ENCODE measurements at places on chromosomes 3 and 15. TPM values are rescaled to one million over a fixed set of nuclear protein-coding genes. Genes with fewer than 3 reads are reported as not detected.

The GTF2E1 gene
- polyA plus RNA-seq: 6.2 TPM

The NDN gene
- 5.9 TPM for polyA plus RNA-seq

The GBE1 gene
- polyA plus RNA-seq: 10.6 TPM

The SLC28A1 gene
- not detected for polyA plus RNA-seq

The OR5K4 gene
- polyA plus RNA-seq: not detected

The RAD51 gene
- polyA plus RNA-seq: 40.6 TPM

The EXD1 gene
- 0.02 TPM for polyA plus RNA-seq

The HAPLN3 gene
- 6.2 TPM for polyA plus RNA-seq

The ETV5 gene
- 23.4 TPM for polyA plus RNA-seq

GRCh38 chr3:134883697-134884385 is 88.8 kb downstream of the EPHB1 start:
- no peak for DNase-seq

- DNase-seq: no peak
Observed at GRCh38 chr3:43285644-43286043, 696 bp upstream of the SNRK start.

- no peak for DNase-seq
Observed at GRCh38 chr3:174251681-174252080, 607.5 kb upstream of the NAALADL2 start.

DNA sequence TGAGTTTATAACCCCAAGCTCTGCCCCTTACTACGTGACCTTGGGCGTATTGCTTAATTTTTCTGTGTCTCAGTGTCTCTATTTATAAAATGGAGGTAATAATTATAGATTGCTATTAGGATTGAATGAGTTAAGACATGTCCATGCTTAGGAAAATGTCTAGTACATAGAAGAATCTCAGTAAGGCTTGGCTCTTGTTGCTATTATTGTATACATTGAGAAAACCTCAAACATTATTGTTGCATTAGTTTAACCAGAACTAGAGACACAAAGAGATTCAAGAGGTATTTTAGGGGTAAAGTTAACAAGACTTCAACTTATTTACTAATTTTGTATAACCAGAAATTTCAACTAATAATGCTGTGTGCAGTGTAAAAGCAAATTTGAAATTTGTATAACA is 66.7 kb downstream of the MEF2A start:
- peak; percentile 48 for DNase-seq

DNA sequence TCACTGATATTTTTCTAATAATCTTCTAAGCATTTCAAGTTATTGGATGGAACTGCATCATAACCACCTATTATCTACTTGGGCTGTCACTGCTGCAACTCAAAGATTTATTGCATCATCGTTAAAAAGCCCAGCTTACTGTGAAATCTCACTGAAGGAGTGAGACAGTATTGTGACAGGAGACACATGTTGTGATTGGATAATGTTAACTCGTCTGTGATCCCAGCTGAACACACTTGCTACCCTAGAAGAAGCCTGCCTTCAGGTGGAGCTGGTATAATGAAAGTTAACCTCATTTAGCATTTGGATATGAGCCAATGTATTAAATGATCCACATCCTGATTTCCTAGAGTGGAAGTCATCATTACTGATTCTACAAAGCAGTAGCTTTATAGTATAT is 138.1 kb downstream of the MAP2K5 start:
- no peak for DNase-seq

DNA sequence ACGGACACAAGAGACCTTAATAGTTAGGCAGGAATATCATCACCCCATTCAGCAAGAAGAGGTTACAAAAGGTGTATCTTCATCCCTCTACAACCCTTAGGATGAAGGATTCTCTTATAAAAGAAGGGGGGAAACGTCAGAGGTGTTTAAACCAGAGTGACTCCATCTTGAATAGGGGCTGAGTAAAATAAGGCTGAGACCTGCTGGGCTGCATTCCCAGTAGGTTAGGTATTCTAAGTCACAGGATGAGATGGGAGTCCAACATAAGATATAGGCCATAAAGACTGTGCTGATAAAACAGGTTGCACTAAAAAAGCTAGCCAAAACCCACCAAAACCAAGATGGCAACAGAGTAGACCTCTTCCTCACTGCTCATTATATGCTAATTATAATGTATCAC is 16.5 kb downstream of the TRPM7 start:
- no peak for DNase-seq

- peak; percentile 99 for DNase-seq
Observed at GRCh38 chr3:190345027-190345821, 23.0 kb upstream of the CLDN1 start.

GRCh38 chr3:128188956-128189355 is 35.7 kb downstream of the EEFSEC start:
- DNase-seq: no peak

DNA sequence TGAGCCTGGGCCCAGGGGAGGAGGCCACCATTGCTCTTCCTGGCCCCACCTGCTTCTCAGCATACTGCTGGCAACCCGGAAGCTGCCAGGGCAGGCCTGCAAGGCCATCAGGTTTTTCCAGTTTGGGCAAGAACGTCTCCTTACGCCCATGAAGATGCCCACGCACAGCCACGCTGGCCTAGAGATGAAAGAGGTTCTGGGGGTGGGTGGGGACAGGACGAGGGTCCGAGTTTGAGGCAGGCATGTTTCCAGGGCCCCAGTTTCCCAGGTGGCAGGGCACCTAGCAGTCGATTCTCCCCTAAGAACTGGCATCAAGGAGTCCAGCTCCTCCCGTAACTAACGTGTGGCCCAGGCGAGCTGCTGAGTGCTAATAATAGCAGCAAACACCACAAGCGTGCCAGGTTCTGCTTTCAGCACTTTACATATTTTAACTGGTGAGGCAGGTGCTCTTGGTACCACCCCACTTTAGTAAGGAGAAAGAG is 45.8 kb downstream of the ZNF710 start:
- no peak for DNase-seq

DNA sequence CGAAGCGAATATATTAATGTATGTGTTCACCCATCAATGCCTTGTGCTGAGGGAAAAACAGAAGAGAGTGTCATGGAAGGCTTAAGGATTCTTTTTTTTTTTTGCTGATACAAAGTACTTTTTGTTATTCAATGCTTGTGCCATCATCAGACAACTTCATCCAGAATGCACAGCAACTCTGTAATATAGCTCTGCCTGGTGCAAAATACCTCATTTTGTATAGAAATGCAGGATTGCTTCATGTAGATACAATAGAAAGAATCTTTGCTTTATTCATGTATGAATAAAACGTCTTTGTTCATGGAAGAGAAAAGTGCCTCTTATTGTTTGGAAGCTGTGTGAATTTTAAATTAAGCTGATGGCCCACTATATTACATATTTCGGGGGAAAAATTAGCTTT is 62.9 kb downstream of the SH3GL3 start:
- no peak for DNase-seq

GRCh38 chr3:11568503-11569155 is 75.1 kb downstream of the VGLL4 start:
- DNase-seq: peak; percentile 69

DNA sequence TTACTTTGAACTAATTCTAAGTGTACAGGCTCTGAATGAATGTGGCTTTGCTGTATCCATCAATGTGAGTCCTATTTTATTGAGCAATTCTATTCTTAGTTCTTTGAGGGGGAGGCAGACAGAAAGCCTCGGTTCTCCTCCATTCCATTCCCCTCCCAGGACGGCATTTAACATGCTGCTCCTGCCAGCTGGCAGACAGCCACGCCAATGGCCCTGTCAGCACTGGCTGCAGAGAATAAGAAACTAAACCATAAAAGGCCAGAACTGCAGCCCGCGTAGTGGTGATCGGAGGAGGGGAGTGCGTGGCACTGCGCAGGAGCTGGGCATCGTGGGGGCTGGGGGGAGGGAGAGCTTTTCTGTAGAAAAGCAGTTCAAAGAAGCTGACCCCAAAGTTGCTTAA is 76.0 kb upstream of the HACD2 start:
- peak; percentile 17 for DNase-seq

- no peak for DNase-seq
Observed at GRCh38 chr3:189794518-189794917, 163.3 kb downstream of the TP63 start.

DNA sequence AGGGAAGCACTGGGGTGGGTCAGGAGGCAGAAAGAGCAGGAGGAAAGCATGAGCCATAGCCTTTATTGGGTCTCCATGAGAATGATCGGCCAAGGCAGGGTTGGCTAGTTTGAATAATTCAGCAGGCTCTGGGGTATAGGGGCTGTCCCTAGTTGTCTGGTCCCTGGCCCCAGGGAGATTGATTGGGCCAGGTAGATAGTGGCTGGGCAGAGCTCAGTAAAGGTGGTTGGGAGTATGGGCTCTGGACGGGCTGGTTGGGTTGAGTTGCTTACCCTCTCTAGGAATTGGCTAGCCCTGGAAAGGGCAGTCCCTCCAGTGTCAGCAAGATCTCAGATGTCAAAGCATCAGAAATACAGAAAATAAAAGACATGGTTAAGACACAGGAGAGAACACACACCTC is 148.1 kb downstream of the SHQ1 start:
- DNase-seq: no peak

DNA sequence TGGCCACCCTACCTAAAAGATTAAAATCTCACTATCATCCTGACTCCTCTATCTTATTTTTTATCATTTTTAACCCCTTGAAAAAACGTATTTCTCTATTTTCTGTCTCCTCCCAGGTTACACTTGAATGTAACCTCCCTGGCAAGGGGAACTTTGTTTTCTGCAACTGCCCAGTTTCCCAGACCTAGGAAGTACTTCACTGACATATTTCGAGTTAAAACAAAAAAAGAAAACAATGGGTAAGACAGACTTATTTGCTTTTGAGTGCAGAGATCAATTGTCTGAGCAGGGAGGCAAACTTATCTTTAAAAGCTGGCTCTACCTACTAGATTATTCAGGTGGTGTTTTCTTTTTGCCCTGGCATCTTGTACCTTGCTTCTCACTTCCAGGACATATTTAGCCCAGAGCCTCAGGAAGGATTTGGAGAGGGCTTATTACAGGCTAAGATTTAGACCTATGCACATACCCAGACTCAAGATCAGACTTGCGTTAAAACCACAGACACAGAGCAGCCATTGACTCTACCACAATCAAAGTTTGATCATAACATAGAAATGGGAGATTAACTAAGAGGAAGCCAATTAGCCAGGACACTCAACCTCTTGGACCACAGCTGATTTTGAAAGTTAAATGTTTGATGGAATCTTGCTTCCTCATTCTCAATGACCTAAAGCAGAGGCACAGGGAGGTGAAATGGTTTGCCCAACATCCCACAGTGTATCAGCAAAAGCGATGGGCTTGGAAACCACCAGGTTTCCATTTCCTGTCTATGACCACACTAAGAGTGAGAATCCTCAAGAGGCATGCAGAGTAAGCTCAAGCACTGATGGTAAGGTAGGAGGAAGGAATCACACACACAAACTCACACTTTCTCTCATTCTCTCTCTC is 169.5 kb upstream of the THBS1 start:
- peak; percentile 94 for DNase-seq

Measured in foreskin keratinocyte (primary cell).